ENCODE measurements at places on chromosomes 2 and 18.
A peak's percentile ranks its signal among the peaks of the same experiment; 100 is the strongest.

GRCh38 chr18:58970943-58971790, 106.5 kb downstream of the ZNF532 start:
- DNase-seq = no peak

- no peak for DNase-seq
Observed at GRCh38 chr2:223055836-223056235, 3.8 kb downstream of the KCNE4 start.

DNA sequence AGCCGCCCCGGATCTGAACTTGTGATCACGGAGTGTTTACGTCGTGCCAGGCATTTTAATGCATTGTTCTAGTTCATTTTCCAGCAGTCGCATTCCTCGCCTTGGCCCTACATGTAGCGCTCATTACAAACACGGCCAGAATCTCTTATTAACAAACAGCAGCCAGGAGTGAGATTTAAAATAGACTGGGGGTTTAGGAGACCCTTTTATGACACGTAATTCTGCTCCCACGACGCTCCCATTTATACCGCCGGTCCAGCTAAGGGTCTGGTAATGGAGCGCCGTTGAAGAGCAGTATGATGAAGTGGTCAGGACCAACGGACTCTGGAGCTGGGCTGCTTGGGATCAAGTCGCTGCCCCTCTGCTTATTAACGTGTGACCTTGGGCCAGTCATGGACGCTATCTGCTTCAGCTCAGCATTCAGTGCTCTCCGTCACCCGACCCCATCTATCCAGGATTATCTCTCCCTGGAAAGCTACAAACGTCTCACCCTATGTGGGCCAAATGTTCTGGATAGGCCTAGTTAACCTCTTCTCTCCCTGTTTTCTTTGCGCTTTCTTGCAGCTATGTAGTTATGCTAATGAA, 745 bp downstream of the MSH2 start:
- peak; percentile 35 for DNase-seq

GRCh38 chr18:8121942-8122480, 487.2 kb upstream of the RAB12 start:
- DNase-seq = no peak

DNA sequence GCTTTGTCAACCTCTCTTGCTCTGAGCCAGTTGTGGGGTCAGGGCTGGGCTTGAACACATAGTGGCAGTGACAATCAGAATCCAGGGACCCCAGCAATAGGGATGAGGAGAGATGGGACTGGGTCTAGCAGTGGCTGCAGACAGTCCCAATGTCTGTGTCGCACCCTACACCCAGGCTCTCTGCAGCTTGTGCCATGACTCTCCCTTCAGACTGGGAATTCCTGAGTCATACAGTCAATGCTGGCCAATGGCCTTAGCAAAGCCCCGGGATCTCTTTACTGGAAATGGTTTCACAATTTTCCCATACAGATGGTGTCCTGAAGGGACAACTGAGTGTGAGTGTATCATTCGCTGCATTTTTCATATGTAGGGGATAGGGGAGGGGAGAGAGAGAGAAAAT, 74.2 kb upstream of the CELF4 start:
- DNase-seq = no peak

DNA sequence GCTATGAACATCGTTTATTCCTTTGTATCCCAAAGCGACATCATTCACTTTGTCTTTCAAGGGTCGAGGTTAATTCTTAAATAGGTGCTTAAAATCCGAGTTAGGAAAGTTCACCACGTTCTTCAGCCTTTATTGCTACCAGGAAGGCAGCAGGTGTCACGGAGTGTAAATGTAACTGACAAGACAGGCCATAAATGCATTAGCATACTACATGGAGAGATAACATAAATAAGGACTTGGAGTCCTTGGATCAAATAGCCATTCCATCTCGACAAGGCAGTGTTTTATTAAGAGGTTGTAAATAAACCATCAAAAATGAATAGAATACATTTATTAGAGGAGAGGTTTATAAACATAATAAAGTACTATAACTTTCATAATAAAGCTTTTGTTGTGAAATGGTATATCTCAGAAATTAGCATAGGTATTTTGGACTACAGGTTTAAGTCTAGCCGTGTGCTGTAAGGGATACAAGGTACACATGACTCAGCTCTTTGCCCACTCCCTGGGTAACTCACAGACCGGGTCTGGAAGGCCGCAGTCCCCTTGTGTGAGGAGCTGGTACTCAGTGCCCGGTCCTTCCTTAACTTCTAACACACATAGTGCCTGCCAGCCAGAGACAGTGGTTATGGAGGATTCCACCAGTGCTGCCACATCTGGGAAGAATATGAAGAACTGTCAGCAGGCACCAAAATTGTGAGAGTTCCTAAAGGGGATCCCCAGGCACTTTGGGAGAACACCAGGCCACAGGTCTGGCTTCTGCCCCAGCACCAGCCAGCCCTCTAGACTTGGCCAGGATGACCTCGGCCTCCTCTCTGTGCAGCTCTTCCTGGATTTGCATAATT, 29.4 kb downstream of the CAPN13 start:
- no peak for DNase-seq

- DNase-seq = no peak
Observed at GRCh38 chr2:45343251-45344017, 267.6 kb downstream of the SRBD1 start.

DNA sequence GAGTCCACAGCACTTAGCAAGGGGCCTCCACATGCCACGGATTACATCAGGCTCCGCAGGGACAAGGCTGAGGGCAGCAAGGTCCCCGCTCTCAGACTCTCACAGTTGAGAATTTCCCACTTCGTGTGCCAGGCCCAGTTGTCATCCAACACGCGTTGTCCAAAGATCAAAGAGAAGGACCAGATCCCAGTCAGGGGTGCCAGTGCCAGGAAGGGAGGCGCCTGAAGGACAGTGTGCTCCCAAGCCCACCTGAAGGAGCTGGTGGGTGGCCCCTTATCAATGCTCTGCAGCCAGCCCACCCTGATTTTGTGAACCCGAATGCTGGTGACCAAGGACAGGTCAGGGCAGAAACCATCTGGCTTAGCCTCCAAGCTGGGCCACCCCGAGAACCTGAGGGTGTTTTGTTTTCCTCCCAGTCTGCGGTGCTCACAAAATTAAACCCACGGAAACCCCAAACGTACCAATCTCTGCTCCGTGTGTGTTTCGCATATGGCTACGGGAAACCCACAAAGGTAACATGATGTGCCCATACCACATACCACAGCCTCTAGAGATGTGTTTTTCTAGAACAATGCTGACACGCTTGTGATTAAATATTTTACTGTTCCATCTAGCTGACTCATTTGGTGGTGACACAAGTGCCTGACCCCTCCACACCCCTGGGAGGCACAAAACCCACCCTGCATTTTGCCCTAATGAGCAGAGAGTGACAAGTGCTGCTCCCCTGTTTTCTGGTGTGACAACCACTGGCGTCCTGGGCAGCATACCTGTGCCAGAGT, 24.5 kb downstream of the CRACDL start:
- no peak for DNase-seq

DNA sequence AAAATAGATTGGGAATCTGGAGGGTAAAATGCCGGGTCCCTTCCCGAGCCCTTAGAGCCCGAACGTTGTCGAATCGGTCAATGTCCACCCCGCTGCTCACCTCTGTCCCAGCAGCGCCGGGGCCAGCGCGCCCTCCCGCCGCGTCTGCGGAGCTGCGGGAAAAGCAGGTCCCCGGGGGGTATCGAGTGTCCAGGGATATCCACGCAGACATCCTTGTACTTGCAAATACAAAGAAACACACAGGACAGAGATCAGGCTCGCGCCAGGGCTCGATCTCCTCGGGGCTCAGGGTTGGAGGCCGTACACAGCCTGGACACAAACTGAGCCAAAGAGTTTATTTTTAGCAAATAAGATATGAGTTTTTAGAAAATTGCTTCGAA, 2.3 kb upstream of the GATA6 start:
- no peak for DNase-seq

DNA sequence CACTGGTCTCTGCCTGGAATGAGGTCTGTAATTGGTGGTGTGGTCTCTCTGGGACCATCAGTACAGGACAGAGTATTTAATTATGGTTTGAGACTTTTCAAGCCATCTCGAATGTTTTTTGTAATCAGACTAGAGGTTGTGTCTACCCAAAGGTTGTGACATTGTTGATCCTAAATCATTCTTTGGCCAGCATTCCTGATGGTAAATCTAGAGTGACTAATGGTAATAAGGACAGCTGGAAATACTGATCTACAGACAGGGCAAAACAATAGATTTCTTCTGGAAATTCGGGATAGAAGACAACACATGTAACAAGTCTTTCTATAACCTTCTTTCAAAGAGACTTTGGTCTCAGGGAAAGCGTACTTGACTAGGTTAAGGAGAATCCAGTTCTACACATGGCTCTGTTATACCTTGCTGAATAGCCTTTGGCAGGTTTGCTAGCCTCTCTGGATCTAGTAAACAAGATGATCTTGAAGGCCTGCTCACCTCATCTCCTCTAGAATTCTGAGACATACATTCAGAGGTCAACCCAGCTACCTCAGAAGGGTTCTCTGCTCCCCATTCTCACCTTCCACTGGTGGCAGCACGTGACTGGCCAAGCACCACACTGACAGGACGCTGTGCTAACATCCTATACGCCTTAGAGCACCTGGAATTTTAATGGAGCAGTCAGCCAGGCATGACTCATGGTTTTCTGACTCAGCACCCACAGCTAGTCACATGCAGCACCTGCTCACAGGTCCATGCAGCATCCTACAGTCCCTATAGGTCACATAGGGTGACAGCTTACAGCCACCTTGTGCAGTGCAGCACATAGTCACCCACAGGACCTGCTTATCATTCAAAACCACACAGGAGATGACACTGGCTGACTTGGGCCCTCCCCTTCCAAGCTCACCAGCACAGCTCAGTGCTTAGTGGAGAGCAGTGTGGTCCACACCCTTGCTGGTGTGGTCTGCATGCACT, 12.2 kb downstream of the PLB1 start:
- no peak for DNase-seq

- DNase-seq = no peak
Observed at GRCh38 chr18:55534547-55534946, 53.4 kb downstream of the TCF4 start.

DNA sequence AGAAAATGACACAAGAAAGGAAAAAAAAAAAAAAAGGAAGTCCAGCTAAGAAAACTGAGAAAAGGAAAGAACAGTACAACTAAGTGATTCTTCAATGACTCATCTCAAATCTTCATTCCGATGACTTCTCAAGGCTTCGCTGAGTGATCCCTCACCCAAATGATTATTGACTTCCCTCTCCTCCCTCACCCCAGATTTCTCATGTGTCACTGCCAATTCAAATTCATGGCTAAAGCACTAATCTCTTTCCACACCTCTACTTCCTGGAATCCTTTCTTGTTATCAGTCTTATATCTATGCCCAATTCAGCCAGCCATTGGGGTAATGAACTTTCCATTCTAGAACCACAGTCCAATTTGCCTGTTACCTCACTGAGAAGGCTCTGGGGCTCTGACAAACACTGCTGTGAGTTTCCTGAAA, 7.2 kb upstream of the ABCB11 start:
- no peak for DNase-seq

DNA sequence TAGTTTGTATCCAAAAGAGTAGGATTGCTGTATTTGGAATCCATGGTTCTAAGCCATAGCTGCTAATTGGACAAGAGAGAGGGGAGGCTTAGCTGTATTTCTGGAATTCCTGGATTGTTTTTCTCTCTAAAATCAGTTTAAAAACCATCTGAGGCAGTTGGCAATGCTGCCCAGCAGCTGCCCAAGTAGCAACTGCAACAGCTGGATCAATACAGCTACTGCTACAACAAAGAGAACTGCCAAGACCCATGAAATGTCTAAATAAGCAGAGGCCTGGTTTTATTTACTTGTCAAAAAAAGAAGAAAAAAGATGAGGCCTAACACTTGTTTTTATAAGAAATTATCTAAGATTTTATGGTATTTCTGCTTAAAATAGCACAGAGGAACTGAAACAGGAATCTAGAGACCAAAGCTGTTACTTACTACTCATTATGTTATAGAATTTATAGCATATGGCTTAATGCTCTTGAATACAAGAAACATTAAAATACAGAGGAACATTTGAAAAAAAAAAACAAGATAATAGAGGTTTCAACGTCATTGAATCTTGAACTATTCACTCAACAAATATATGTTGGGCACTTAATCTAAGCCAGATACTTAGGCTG, 39.1 kb downstream of the TMEFF2 start:
- no peak for DNase-seq

DNA sequence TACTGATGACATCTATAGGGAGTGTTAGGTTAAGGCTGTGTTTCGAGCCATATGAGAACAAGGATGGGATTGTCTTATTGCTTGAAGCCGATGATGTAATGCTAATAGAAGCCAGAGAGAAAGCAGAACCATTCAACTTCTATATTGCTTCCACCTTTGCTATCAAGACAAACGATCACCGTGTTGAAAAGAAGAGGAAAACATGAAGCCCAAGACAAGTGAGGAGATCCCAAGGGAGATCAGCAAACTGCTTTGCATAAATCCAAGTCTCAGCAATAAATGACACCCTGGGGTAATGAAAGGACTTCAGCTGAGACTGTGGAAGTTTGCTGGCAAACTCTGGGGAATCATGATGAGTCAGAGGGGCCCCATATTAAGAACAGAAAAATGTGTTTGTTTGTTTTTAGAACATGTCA, 206.2 kb downstream of the NCKAP5 start:
- no peak for DNase-seq

DNA sequence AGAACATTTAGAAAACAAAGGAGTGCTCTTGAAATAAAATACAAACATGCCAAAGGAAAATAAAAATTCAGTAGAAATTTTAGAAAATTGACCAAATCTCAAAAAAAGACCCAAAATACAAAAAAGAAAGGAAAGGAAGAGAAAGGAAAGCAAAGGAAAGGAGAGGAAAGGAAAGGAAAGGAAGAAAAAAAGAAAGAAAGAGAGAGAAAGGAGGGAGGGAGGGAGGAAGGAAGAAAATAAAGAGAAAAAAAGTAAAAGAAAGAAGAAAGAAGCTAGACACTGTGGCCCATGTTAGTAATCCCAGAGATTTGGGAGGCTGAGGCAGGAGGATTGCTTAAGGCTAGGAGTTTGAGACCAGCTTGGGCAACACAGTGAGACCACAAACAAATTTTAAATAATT, 500.1 kb upstream of the VRK2 start:
- no peak for DNase-seq

GRCh38 chr2:199979832-199980628, 24.6 kb downstream of the MAIP1 start:
- peak; percentile 41 for DNase-seq

DNA sequence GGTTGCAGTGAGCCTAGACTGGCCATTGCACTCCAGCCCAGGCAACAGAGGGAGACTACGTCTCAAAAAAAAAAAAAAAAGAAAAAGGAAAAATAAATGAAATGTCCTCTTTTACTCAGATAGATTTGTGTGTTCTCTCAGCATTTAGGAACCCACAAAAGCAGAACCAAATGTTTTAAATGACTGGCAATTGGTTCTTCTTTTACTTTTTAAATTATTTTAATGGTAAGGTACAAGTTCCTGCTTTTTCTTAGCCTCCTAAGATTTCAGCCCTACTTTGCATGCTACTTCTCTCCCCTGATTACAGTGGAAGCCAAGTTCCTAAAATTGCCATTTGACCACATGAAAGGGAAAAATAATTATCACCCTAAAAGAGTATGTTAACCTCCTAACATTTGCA, 23.5 kb downstream of the SRSF7 start:
- DNase-seq = no peak

GRCh38 chr2:144357623-144358373, 162.1 kb downstream of the ZEB2 start:
- DNase-seq = peak; percentile 92

GRCh38 chr2:201171259-201171814, 11.6 kb upstream of the CASP10 start:
- no peak for DNase-seq
